SW 1271 (cell line): ENCODE measurements at places on chromosomes 7 and 10.

DNA sequence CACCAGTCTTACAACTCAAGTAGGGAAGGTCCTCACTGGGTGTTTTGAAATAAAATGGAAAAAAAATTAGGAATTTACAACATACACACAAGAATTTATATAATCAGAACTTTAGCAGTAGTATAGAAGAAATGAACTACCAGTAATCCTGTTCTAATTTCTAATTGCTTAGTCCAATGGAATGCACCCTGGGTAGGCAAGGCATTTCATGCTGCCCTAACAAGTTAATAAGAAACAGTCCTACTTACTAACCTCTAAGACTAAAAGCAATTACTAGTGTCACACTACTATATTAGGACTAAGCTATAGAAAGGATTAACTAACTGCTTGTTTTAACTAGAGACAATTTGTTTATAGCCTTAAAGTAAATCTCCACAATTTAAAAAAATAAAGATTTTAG lies 158.1 kb downstream of the BTAF1 start:
- no peak for DNase-seq

- DNase-seq: no peak
Observed at GRCh38 chr7:12968836-12969422, 281.5 kb downstream of the ARL4A start.

DNA sequence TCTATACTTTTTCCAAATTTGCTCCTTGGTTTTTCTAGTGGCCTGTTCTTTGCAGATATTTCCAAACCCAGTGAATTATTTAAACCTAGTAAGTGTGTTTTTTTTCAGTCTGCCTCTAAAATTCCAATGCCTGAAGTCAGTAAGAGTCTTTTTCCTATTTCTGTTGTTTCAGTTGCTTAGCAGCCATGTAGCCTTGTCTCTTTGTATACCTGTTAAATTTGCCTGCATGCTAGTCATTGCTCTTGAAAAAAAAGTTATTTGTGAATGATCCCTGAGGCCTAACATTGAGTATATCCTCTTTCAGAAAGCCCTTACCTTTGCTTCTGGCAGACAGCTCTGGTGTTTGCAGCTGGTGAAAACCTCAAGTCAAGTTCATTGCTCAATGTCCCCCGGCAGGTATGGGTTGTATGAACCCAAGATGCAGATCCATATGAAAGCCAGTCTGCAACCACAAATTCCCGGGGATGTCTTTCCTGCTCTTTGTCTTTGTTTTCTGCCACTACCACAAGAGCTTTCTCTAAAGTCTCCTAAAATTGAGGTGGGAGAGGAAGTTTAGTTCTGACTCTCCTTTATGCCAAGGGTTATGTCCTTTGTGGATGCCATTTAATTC lies 35.7 kb downstream of the CH25H start:
- DNase-seq: no peak

DNA sequence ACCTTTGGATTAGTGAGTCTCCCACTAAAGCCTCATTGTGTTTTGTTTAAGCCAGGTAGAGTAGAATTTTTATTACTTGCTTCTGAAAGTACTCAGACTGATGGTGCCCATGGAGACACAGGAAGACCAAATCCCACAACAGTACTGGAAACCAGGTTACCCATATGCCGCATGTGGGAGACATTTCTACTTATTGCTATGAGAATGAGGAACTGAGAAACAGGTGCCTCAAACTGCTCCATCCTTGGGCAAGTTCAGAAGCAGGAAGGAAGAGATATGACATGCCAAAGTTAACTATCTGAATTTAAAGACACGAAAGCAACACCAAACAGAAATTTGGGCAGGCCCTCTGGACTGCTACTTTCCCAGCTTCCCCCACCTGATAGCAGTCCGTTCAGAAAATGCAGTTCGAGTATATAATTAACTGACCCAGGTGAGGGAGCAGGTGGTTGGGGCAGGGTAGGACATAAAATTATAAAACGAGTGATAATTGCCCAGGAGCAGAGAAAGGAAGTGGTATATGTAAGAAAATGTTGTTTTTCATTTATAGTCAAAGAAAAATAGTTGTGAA lies 382.3 kb upstream of the MTPN start:
- no peak for DNase-seq

GRCh38 chr7:116449950-116450349 lies 49.6 kb upstream of the CAV2 start:
- DNase-seq: no peak

DNA sequence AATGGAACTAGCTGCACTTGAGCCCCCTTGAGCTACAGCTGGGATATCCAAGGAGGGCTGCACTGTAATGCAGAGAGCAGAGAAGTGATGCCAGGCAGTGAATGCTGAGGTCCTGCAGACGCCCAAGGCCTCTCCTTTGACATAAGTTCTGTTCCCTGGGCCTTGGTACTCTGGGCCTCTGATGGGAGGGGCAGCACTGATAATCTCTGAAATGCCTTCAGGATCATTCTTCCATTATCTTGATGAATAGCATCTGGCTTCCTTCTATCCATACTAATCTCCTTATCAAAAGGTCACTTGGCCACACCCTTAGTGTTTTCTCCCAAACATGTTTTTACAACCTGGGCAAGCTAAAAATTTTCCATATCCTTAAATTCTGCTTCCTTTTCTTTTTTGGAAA lies 6.9 kb downstream of the GRB10 start:
- DNase-seq: no peak

- DNase-seq: peak; percentile 56
Observed at GRCh38 chr10:114779803-114780576, 41.6 kb upstream of the FHIP2A start.

GRCh38 chr10:61992059-61992460 lies 90.6 kb downstream of the ARID5B start:
- DNase-seq: no peak

GRCh38 chr10:129966889-129967578 lies 3.0 kb upstream of the EBF3 start:
- no peak for DNase-seq

- DNase-seq: no peak
Observed at GRCh38 chr7:43039346-43039745, 73.1 kb upstream of the HECW1 start.

- no peak for DNase-seq
Observed at GRCh38 chr10:77207828-77208185, 429.8 kb downstream of the KCNMA1 start.

DNA sequence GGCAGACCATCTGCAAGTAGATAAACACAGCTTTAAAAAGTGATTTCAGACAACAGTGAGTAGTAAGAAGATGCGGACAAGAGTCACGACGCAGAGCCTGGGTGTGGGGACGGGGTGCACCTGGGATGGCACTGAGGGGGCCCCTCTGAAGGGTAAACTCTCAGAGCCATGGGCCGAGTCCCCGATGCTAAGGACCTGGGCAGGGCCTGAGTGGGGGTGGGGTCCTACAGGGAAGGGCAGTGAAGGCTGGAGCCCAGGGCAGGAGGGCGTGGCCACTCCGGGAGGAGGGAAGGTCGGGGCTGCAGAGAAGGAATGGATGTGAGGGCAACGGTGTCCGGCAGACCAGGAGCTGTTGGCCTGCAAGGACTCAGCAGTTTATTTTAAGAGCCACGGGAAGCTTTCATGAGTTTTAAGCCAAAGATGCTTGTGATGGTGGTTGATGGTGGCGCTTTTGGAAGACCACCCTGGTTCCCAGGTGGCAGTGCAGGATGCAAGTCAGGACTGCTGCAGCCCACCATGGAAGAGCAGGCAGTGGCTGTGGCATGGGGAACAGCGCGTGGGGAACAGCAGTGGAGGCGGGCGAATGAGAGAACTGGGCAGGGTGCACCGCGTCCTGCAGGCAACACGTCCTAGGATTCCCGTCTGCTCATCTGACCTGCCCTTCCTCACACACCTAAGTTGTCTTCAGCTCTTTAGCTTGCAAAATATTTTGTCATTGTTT lies 296.8 kb downstream of the DNAJB6 start:
- DNase-seq: no peak

GRCh38 chr10:6781133-6781770 lies 201.2 kb upstream of the PRKCQ start:
- no peak for DNase-seq

DNA sequence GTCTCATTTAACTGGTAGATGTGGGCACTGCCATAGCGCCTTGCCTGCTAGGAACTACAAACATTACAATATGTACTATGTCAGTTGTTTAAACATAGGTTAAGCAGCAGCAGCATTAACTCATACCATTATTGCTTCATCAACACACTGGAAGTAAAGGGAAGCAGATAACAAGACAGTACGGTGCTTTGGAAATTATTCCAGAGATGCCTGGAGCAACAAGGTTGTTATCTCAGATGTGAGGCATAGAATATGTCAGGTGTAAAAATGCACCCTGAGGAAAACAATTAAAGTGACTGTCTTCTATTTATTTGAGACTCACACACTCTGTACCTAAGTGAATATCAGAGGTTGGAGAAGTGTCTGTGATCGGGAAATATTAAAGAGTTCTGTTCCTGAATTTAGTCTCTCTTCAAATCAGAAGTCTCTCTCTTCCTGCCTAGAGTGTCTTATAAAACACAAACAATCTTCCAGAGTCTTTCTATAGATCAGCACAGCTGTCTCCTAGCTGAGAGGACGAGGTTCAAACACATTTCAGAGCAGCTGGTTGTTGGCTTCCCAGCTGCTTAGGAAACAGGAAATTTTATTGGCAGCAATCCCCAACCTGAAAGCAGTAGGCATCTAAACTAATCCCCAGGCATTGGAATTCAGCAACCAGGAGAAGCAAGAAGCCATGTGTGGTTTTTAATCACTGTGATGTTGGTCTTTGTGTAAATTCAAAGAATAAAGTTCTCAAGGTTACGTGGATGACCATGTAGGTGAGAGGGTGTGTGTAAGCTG lies 994.4 kb upstream of the LRRTM3 start:
- DNase-seq: no peak

- DNase-seq: no peak
Observed at GRCh38 chr7:149874644-149875028, 867 bp downstream of the ATP6V0E2 start.

GRCh38 chr7:74329225-74329624 lies 40.0 kb downstream of the CLIP2 start:
- no peak for DNase-seq

- peak; percentile 12 for DNase-seq
Observed at GRCh38 chr7:51366930-51367613, 50.5 kb upstream of the COBL start.

GRCh38 chr10:54284526-54285193 lies 516.4 kb downstream of the PCDH15 start:
- DNase-seq: no peak

DNA sequence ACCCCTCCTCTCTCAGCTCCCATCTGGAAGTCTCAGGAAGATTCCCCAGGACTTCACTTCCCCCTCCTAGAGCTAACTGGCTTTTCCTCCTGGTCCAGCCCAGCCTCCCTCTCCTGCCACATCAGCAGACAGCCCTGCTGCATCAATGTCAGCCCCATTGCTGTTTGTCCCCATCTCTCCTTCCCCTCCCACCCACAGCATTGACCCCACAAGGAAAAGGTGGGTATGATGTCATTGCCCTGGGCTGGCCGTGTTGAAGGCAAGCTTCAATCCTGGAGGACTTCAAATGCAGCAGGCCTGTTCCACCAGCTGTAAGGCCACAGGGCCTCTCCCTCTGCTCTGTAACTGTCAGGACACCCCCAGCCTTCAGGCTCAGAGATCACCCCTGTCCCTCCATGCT lies 66.5 kb downstream of the C10orf105 start:
- no peak for DNase-seq

DNA sequence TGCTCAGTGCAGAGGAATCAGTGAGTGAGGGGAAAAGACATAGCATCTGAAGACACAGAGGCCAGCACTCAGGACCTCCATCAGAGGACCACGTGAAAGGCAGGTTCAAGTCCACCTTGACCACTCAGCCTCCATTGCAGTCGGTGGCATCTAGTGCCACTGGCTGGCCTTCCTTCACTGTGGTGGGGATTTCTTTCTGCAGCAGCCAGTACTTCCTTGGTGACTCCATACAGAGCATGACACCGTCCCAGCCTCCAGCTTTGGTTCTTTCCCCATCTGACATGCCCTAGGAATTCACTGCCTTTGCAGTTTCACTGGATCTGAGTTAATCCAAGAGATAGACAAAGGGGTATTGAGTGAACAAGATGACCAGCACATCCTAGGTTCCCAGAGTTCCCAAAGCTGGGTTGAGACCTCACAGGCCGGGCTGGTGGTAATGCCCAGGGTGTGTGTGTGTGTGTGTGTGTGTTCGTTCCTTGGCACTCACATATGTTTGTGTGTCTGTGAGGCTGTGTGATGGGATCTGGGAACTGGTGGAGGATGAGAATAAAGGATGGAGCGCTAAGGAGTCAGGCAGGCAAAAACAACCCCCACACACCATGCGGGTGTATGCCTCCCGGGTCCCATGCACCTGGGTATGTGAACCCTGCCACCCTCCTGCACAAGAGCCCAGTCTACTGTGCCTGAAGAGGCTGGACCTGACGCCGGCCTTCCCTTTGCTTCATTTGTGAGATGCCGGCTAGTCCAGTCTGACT lies 57.8 kb downstream of the SYPL1 start:
- DNase-seq: no peak

DNA sequence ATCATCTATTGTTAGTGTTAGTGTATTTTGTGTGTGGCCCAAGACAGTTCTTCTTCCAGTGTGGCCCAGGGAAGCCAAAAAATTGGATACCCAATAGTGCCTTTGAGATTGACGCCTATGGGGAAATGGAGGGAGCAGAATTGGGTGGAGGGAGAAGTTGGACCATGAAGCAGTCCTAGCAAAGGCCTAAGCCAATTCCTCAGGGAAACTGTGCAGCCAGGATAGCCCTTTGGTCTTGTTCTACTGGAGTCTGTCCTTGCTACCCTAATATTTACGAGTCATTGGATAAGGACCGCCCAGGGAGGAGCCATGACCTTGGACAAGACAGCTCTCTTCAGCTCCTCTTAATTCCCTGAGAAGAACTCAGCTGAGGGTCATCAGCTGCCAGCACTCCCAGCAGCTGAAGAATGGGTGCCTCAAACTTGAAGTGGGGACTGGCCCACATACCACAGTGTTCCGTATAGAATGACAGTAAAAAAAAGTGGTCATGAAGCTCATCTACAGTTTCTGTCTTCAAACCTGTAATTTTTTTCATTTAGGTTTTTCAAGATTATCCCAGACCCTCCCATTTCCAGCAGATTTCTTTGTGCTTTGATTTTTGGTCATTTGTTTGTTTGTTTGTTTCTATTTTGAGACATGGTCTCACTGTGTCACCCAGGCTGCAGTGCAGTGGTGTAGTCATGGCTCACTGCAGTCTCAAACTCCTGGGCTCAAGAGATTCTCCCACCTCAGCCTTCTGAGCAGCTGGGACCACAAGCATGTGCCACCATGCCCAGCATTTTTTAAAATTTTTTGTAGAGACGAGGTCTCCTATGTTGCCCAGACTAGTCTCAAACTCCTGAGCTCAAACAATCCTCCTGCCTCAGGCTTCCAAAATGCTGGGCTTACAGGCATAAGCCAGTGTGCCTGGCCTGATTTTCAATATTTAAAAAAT lies 81.2 kb downstream of the C1GALT1 start:
- no peak for DNase-seq

DNA sequence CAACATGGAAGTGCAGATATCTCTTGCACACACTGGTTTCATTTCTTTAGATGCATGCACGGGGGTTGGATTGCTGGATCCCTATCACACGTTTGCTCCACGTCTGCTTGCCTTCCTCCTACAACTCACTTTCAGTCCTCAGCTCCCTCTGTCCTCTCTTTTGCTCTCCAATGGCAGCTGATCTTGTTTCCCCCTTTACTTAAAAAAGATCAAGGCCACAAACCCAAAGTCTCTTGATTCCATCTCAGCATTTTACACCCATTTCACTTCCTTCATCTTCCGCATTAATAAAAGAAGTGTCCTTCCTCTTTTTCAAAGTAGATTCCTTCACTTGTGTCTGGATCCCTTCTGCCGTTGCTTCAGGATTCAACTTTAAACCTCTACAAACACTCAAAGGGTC lies 245.2 kb downstream of the DOCK4 start:
- no peak for DNase-seq
